ENCODE measurements at places on chromosomes 3 and 15.

GRCh38 chr3:156973954-156974353, 147.8 kb downstream of the LEKR1 start:
- DNase-seq: no peak

- no peak for DNase-seq
Observed at GRCh38 chr3:59970376-59970775, 920.6 kb upstream of the CFAP20DC start.

DNA sequence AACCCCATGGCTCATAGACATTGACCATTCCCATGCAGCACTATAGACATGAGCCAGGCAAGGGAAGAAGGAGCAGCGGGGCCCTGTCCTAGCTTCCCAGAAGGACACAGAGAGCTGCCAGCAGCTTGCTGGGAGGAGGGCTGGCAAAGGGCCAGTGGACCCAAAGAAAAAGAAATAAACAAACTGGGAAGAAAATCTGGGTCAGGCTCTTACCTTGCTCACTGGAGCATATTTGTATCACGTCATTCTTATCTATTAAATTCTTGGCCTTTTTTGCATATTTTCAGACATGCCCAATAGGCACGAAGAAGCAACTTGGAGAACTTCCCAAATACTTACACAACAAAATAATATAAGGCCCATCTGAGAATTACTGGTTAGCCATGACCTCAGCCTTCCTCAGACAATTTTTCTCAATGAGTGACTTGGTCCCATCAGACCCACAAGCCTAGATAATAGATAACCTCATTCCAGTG, 28.4 kb downstream of the RASGRP1 start:
- peak; percentile 68 for DNase-seq

- DNase-seq: no peak
Observed at GRCh38 chr3:3800080-3800455, 837 bp downstream of the LRRN1 start.

DNA sequence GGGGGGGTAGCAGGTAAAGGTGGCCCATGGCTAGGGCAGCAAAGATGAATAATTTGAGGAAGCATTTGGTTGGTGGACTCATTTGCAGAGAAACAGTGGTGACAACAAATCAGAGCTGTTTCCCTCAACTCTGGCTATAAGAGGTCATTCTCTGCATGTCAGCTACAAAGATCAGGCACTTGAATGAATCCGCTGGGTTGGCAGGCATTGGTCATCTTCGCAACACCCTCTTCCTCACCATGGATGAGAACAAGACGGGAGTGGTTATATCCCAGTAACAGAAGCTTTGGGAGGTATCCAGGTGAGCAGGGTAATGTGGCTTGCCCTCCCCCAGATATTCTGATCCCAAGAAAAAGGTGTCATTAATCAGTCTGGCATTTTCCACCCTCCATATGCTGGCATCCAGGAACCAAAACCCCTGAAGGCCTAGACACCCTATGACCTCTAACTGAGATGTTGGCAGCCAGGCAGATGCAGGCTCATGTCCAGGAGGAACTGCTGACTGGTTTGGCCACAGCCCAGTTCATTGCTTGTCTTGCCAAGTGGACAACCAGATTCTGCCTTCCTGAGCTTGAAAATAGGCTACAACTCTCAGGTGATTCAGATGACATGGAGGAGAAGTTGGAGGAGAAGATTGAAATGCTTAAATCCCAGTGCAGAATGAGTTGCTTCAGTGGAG, 108.9 kb upstream of the TRIM42 start:
- no peak for DNase-seq

- DNase-seq: peak; percentile 41
Observed at GRCh38 chr3:62201438-62202035, 171.8 kb downstream of the FEZF2 start.

- DNase-seq: no peak
Observed at GRCh38 chr3:123679712-123680386, 95.0 kb upstream of the HACD2 start.

- DNase-seq: no peak
Observed at GRCh38 chr3:192928720-192929119, 11.1 kb upstream of the MB21D2 start.

- DNase-seq: no peak
Observed at GRCh38 chr3:12974819-12975218, 98.4 kb downstream of the IQSEC1 start.

DNA sequence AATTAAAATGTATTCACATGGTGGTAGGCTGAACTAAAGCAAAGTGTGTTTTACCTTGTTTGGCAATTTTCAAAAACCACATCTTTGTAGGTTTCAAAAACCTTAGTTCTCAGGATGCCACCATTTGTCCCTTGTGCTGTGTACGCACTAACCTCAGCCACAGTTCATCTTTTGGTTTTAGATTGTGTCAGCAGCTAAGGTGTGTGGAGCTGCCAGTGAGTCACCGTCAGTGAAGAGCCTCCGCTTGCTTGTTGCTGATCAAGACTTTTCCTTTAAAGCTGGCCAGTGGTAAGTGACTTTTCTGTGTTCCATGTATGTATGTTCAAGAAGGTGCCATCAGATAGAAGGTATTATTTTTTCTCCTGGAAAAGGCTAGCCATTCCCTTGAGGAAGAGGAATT, 21.1 kb downstream of the OXNAD1 start:
- DNase-seq: no peak

- DNase-seq: peak; percentile 69
Observed at GRCh38 chr3:125078951-125079674, 23.3 kb upstream of the HEG1 start.

- DNase-seq: peak; percentile 55
Observed at GRCh38 chr3:65979162-65979561, 59.6 kb downstream of the MAGI1 start.

GRCh38 chr15:23420806-23421575, 26.1 kb downstream of the GOLGA6L2 start:
- DNase-seq: no peak

DNA sequence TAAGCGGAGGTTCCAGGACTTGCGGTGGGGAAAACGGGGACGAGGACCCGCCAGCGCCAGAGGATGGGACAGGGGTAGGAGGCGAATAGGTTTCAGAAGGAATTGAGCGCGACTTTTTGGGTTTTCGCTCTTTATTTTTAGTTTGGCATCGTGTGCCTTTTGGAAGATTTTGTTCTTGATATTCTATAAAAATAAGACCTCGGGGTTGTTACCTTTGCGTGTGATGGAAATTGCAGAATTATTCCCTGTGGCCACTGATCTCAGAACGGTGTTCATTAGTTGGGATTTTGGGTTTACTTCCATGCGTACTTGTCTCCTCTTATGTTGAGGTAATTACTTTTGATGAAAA, 453 bp upstream of the CCDC14 start:
- DNase-seq: no peak

- DNase-seq: no peak
Observed at GRCh38 chr15:100183921-100184495, 157.8 kb downstream of the ADAMTS17 start.

GRCh38 chr3:167983583-167983982, 112.1 kb downstream of the GOLIM4 start:
- no peak for DNase-seq

- no peak for DNase-seq
Observed at GRCh38 chr3:66817951-66818557, 180.1 kb upstream of the KBTBD8 start.

All from ELR (cell line).